ENCODE measurements at places on chromosomes 7 and 10.

DNA sequence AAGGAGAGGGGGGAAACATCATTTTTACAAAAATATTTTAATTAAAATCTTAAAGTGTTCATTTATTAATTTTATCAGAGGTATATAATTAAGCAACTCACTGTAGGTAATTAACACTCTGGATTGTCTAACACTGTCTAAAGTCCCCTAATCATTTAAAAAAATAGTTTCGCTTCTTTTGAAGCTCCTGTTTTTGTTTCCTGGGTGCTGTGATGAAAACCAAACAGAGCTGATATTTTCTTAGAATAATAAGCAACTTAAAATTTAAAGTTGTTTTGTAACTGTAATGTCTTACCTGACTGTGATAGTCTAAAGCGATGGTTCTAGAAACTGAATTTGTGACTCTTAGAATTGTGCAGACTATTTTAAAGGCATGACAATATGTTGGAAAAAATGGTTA, 961.0 kb downstream of the GATA3 start:
- DNase-seq, result no peak

DNA sequence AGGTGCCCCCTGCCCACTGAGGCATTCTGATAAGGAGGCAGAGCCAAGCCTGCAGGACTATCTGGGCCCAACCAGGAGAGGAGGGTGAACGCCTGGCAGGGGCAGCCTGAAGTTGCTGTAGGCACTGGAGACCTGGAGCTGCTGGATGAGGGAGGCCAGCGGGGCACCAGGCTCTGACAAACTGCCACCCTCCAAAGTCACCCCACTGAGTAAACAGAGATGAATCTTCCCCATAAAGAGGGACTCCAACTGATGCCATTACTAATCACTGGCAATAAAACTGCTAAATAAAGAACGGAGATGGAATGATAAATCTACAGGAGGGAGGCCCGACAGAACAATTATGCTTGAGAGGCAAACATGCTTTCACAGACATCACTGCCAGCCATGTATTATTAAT, 44.2 kb downstream of the DRGX start:
- no peak for DNase-seq

GRCh38 chr7:10908600-10908999, 65.1 kb upstream of the PHF14 start:
- DNase-seq, result no peak

DNA sequence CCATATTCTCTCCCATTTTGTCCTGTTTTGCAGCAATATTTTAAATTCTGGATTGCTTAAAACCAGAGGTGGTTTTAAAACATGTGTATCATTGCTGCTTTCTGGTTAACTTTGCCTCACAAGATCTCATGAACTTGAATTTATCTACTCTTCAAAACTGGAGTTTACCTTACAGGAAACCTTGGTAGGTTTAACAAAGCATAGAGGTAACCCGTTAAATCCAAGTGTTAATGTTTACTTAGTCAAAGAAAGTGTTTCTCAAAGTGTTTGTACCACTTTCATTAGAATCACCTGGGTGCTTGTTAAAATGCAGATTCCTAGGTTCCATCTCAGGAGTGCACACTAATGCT, 44.0 kb upstream of the VDAC2 start:
- no peak for DNase-seq

DNA sequence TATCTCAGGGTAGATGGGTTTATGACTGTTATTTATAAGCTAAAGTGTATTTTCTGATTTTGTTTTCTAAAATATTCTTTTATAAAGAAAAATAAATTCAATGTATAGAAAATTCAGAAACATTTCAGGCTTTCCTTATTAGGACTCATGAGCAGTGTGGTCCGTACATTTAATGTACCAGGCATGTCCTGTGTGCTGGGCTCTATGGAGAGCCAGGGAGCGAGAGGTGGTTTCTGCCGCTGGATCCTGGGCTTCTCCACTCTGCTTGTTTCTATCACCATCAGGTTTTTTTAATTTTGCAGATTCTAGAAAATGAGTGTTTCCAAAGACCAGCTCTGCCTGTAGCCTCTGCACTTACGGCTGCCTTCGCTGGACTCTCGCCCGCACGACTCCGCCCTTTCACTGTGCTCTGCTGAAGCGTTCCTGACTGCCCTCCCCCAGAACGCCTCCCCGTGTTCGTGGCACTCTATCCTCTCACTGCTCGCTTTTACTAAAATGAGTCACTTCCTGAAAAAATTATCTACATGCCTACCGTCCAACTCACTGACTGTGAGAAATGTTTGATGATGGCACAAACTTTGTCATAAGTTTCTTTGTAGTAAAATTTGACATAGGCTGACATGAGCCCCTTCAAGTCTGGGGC, 188.5 kb downstream of the ZMYND11 start:
- DNase-seq, result peak; percentile 97

GRCh38 chr7:25263337-25263736, 35.1 kb upstream of the NPVF start:
- DNase-seq, result peak; percentile 65

GRCh38 chr10:123394382-123394781, 240.2 kb downstream of the BUB3 start:
- no peak for DNase-seq

DNA sequence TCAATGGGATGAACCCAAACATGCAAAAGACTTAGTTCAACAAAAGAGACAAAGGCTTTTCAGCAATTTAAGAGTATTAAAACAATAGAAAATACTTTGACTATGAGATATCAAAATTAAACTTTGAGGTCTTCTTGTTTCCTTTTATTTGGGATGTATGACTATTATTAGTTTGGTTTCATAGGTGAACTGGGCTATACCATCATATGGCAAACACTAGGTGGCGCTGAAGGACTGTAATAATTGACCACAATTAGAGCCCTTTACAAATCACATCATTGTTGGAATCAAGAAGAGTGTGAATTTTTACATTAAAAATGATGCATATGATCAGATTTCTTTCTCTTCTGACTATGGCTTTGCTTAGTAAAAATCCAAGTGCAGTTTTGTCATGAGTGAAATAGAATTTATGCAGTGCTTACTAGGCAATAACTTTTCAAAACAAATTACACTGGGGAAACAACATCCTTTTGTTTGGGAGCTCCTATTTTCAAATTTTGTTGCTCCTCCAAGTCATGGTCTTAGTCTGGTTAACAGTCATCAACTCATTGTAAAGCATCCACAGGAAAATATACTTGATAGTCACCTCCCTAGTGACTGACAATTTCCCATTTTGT, 14.7 kb upstream of the NXPH1 start:
- peak; percentile 46 for DNase-seq

GRCh38 chr7:135670179-135670578, 7.9 kb downstream of the STMP1 start:
- peak; percentile 72 for DNase-seq

DNA sequence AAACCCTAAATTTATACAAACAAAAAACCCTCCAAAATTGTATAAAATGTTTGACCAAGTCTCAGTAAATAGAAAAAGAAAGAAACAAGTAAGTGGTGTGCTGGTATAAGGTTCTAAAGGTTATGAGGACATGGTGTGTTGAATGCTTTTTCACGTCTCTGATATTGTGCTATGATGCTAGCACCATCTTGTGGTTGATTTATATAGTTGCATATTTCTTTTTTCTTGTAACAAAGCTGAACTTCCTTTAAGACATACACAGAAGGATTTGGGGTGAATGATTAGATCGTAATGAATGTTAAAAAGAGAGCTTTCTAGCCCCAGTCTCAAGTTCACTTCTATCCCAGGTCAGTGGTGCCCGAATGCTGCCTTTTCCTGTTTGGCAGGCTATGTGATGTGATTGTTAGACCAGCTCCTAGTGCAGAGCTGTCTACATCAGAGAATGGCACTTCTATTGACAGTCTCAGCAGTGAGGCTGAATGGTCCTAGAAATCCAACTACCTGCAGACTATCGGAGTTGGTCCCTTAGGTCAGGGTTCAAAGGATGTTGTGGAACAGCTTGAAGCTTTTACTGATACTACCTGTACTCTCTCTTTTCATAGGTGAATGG, 25.0 kb downstream of the VTI1A start:
- DNase-seq, result peak; percentile 49

- no peak for DNase-seq
Observed at GRCh38 chr10:75263806-75264205, 28.0 kb upstream of the COMTD1 start.
